ENCODE measurements at places on chromosomes 7 and 10.

GRCh38 chr7:97871659-97872024 is 566 bp downstream of the ASNS start:
- no peak for DNase-seq

DNA sequence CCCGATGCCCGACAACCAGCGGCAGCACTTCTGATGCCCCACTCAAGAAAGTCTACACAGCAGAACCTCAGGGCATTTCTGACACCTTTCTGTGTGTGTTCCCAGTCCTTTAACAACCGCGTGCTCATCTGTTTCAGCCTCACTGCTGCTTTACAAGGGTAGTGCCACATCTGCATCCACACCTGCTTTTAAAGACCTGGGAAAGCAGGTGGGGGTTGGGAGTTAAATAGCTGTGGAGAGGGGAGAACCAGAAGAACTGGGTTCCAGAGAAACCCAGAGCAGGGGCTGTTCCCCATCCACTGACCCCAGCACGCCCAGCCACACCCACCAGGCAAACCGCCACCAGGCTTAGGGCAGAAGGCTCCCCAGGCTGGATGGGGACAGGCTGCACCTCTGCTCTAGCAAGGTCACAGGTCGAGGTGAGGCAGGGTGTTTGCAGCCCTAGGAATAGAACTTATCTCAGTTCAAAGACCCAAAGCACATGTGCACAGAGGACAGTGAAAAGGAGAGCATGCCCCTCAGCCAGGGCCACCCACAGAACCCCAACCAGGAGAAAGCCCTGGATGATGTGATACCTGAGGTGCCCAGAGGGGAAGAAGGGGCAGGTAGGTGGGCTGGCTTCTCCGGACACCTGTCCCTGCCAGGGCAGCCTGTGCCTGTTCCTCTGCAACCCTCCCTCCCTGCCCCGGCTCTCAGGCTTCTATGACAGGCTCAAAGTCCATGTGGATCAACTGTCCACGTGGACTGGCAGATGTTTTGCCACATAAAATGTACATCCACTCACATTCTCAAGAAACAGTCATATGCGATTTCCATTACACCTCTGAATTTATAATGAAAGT is 51.3 kb downstream of the COBL start:
- DNase-seq: no peak

DNA sequence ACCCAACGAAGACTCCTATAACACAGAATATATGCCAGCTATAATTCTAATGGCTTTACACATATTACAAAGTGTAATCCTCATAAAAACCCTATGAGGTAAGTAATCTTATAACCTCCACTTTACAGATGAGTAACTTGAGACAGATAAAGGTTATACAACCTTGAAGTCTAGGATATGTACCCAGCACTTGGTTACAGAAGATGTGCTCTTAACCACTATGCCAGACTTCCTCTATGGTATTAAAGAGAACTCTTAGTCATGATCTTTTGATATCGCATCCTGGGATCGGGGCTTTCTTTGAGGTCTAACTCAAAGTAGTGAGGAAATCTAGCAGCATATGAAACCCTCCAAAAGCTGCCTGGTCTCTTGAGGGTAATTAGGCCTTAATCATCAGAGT is 319.2 kb upstream of the LRRN3 start:
- DNase-seq: no peak

- no peak for DNase-seq
Observed at GRCh38 chr7:133300088-133300487, 47.2 kb downstream of the EXOC4 start.

DNA sequence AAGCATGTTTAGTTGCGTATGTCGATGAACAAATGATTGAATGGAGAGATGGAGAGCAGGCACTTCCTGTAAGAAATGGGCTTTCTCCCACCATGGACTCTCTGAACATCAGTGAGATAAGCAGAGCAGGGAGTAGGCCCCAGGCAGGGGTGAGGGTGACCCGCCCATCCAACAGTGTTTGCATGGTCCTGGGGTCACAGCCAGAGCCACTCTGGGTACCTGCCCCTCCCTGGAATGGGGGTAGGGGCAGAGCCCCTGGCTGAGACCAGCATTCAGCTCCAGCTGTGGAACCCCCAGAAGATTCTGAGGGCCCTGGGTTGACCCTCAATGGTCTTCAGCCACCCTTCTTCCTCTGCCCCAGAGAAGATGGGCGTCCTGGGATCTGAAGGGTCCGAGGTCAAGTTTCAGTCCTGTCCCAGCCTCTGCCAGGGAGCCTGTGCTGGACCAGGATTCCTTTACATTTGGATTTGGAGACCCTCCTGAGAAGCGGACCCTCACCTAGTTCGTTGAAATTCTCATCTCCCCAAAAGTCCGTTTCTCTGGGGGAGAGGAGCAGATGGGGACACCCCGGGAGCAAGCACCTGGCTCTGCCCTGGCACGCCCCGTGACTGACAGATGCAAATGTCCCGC is 2.4 kb upstream of the FGF8 start:
- no peak for DNase-seq

DNA sequence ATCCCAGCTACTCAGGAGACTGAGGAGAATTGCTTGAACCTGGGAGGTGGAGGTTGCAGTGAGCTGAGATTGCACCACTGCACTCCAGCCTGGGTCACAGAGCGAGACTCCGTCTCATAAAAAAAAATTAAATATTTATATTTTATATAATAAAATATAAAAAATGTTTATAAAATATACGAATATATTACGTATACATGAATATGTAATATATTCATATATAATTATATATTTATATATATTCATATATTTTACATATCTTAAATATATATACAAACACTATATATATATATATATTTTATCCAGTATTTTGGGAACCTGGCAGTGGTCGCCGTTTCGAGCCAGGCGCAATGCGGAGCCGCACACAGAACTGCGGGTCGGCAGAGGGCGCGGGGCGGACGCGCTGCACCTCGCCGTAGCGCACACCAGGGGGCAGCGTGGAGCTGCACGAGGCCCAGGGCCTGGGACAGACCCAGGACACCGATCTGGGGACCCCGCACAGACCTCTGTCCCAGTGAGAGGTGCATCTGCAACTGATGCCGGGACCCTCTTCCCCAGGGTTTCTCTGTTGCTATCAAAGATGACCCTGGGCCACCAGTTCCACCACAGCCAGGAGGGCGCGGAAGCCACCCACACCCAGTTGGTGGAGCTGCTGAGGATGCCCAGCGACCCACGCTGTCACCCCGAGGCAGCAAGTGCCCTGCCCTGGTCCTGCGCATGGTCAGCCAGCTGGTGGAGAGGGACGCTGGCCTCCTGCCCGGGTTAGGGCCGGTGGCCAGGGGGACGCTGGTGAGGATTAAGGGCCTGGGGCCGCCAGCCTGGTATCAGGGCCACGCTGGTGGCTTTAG is 22.7 kb downstream of the AP5Z1 start:
- no peak for DNase-seq

DNA sequence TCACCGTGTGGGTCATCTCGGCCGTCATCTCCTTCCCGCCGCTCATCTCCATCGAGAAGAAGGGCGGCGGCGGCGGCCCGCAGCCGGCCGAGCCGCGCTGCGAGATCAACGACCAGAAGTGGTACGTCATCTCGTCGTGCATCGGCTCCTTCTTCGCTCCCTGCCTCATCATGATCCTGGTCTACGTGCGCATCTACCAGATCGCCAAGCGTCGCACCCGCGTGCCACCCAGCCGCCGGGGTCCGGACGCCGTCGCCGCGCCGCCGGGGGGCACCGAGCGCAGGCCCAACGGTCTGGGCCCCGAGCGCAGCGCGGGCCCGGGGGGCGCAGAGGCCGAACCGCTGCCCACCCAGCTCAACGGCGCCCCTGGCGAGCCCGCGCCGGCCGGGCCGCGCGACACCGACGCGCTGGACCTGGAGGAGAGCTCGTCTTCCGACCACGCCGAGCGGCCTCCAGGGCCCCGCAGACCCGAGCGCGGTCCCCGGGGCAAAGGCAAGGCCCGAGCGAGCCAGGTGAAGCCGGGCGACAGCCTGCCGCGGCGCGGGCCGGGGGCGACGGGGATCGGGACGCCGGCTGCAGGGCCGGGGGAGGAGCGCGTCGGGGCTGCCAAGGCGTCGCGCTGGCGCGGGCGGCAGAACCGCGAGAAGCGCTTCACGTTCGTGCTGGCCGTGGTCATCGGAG is 1.8 kb downstream of the ADRA2A start:
- no peak for DNase-seq

DNA sequence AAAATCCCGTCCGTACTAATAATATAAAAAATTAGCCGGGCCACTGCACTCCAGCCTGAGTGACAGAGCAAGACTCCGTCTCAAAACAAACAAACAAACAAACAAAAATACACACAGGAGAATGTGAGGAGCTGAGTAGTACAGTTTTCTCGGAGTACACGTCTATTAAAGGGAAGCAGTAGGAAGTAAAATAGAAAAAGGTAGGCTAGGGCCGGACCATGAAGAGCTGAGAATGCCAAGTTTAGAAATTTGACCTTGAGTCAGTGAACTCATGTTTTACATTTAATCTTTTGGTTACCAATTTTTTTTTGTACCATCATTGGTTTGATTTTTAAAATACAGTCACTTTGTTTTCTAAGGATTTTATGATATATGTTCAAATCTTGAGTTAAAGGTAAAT is 64.1 kb downstream of the KAT6B start:
- no peak for DNase-seq

DNA sequence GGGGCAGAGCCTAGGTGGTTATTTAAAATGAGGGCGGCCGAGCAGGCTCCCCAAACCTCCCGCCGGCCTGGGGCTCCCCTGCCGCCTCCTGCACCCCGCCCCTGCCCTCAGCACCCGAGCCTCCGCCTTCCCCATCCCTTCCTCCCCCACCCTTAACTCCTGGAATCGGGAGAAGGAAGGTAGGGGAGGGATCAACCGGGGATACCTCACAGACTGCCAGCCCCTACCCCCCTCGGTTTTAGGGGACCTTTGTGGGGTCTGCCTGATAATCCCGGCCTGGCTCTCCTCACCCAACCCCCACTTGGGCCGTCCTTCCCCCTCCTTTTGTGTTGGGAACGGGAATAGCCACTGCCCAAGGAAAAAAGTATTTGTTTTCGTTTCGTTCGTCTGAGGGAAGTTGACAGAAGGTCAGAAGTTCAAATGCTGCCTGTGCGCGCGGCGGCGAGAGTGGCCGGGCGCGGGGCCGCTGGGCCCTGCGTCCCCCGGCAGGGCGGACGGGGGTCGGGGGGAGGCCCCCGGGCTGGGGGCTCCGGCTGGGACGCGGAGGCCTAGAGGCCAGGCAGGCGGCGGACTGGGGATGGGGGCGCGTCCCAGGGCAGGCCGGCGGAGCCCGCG is 2.8 kb downstream of the SHH start:
- DNase-seq: no peak

- DNase-seq: no peak
Observed at GRCh38 chr10:29723726-29724125, 89.0 kb upstream of the SVIL start.

- no peak for DNase-seq
Observed at GRCh38 chr10:86868353-86868752, 89.1 kb downstream of the MMRN2 start.

DNA sequence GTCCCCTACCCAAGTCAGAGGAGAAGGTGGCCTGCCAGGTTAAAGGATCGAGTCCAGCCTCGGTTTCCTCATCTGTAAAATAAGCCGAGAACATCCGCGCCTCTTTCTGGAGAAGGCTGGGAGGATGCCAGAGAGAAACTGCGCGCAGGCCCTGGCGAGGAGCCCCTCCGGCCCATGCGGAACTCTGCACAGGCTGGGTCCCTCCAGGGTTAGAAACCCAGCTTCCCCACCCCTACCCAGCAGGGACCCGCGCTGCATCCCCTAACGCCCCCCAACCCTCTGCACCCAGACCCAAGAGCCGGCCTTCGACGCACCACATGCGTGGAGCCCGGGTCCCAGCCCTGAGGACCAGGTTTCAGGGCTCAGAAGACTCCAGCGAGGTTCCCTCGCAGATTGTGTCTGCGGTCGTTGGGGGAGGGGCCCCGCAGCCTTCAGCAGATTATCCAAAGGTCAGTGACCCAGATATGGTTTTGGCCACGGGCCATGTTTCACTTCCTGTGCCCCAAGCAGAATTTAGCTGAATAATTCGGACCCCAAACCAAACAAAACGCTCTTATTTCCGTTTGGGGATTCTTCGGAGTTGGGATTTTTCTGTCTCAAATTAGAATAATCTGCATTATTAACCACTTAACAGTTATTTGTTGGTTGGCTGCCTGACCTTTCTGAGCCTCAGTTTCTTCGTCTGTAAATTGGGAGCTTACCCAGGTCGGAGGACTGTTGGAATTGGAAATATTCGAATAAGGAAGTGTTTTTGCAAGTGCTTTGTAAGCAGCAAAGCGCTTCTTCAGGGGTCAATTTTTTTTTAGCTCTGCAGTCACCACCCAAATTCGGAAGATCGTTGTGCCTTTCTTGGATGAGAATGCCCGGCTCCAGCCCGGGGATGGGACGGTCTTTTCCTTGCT is 167.7 kb downstream of the UBE2H start:
- DNase-seq: no peak

DNA sequence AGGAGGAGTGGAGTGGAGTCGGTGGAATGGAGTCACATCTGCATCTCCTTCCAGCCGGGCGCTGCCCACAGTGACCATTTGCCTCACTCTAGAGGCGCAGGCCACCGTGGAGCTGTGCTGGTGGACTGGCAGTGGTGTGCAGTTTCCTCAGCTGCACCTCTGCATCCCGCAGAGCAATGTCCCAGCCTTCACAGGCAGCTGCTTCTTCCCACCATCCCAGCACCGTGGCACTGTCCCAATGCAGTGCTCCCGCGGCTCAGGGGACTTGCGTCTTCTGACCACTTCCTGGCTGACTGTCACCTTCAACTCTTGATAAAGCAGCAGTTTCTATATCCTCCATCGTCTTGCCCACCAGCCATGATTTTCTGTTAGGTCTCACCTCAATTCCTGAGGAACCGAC is 90.3 kb upstream of the SFMBT2 start:
- DNase-seq: no peak

- DNase-seq: peak; percentile 46
Observed at GRCh38 chr7:91656541-91657482, 223.7 kb downstream of the MTERF1 start.

DNA sequence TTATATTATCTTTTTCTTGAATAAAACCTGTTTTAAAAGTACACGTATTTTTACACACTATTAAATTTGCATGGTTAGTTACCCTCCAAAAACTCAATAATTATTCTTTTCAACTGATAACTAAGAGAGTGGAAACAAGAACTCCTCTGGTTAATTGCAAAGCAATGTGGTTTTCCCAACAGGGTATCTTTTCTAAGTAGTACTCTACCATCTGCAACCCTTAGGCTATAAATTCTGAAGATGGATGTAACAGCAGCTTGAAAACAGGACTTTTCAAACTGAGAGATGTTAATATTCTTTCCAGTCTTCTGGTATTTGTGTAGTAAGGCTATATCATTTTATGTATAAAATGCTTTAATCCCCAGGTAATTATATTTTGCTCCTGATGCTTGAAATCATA is 916.1 kb upstream of the POT1 start:
- no peak for DNase-seq

DNA sequence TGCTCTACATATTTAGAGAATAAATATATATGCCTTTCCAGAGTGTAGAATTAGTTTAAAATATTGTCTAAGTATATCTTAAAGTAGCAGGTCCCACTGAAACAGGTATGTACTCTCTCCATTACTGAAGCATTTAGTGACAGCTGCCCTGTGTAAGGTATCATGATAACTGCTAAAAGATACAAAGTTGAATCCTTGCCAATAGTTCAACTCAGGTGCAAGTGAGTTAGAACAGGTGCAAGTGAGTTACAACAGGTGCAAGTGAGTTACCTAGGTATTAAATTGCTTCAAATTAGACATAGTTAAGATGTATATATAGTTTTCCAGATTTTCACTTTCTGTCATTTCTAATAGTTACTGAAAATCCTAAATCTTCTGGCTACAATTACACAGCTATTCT is 119.1 kb downstream of the CNOT4 start:
- DNase-seq: no peak

- no peak for DNase-seq
Observed at GRCh38 chr10:123570051-123570897, 95.9 kb upstream of the GPR26 start.

- DNase-seq: no peak
Observed at GRCh38 chr7:106608661-106609060, 52.3 kb downstream of the CCDC71L start.
